ENCODE measurements at places on chromosomes 1 and 21. TPM values are rescaled to one million over a fixed set of nuclear protein-coding genes. Genes with fewer than 3 reads are reported as not detected.

SLC50A1 gene
- total RNA-seq = 42.0 TPM

LAPTM5 gene
- total RNA-seq = 0.25 TPM

TCHH gene
- total RNA-seq = not detected

SYT6 gene
- total RNA-seq = 0.13 TPM

HPCA gene
- not detected for total RNA-seq

SPRR2B gene
- total RNA-seq = not detected

TMEM61 gene
- not detected for total RNA-seq

NPHS2 gene
- not detected for total RNA-seq

MAEL gene
- total RNA-seq = 0.49 TPM

TCEANC2 gene
- total RNA-seq = 2.0 TPM

BACH1 gene
- 31.8 TPM for total RNA-seq

LCE3D gene
- total RNA-seq = not detected

B3GALT5 gene
- total RNA-seq = 7.5 TPM

BMP8B gene
- total RNA-seq = 0.49 TPM

GBP6 gene
- total RNA-seq = not detected

NPPA gene
- total RNA-seq = not detected

PRDX1 gene
- 578 TPM for total RNA-seq

CFAP126 gene
- total RNA-seq = not detected

SLC45A3 gene
- 6.8 TPM for total RNA-seq

CELF3 gene
- total RNA-seq = not detected

KCNQ4 gene
- 1.3 TPM for total RNA-seq

SPRR2D gene
- total RNA-seq = not detected

WDTC1 gene
- total RNA-seq = 19.4 TPM
